Fibroblast of lung (primary cell): ENCODE measurements at places on chromosomes 6 and 20.
A peak's percentile ranks its signal among the peaks of the same experiment; 100 is the strongest.

GRCh38 chr6:129685662-129686031, 24.3 kb downstream of the ARHGAP18 start:
- DNase-seq, result no peak

- DNase-seq, result no peak
Observed at GRCh38 chr6:50047026-50047425, 2.7 kb downstream of the DEFB112 start.

- DNase-seq, result no peak
Observed at GRCh38 chr20:50586531-50587232, 76.5 kb downstream of the PTPN1 start.

DNA sequence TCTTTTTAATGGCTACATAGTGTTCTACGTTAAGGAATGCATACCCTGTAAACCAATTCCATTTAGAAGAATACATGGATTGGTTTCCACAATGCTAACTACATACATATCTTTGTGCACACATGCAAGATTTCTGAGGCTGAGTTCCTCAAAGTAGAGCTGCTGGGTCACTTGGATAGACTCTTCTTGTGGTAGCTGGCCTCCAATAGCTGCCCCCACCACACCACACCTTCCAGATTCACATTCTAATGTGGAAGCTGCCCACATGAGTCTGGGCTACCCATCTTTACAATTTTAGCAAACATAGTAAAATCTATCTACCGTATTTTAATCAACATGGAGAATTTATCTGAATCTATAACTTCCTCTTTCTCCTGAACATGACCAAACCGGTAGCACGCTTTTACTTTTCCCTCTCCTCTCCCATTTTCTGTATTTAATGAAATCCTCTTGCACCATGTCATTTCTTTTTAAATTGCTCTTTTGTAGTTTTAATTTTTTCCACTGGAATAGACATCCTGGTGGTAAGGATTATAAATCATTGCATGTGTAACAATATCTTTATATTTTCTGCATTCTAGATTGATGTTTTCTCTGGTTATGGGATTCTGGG, 74.7 kb upstream of the CITED2 start:
- DNase-seq, result no peak

DNA sequence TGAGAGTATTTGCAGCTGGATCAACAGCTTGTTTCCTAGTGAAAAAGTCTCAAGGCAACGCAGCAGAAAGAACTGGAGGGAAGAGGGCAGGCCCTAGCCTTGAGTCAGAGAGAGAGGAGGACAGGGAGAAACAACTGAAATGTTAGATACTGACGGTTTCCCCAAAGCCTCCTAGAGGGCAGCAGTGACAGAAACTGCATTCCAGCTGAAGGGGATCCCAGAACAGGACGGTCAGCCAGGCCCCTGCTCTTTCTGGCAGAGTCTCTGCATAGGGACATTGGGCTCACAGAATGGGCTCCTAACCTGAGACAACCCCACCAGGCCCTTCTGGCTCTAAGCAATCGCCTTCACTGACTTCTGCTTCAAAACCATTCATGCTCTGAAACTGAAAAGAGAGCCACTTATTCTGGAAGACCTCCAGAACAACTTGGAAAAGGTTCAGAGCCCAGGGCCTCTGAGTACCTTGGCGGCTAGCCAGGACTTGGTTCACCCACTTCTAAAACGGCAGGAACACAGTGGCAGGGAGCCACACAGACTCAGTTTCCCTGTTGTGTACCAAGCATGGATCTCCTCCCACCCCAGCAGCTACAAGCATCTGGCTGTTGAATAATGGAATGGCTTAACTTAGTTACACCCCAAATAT, 72.9 kb downstream of the PSMB1 start:
- peak; percentile 34 for DNase-seq

DNA sequence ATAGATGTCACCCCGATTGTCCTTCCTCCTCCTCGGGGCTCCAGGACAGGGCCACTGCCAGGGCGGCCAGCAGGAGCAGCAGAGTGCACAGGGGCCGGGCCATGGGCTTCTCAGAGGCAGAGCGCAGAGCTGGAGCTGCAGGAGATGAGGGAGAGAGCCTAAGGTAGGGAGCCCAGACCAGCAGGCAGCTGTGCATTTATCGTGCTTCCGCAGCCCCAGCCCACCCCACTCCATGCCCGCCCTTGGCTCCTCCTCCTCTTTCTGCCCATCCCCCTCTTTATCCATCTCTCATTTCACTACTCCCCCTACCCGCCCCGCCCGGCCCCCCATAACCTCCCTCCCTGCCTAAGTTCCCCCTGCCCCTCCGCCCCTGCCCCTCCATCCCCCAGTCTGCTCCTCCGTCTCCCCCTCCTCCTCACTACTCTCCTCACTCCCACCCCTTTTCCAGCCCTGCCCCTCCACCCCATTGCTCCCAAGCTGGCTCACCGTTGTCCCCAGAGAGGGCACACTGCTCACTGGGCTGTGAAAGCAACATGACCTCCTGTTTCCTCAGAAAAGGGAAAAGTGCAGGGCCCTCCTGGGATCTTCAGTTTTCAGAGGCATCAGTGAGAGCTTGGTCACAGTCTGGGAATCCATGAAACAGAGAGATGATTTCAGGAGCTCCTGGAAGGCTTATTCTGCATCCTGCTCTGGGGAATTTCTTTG, 25.5 kb upstream of the CST1 start:
- no peak for DNase-seq
